Stimulated activated CD4-positive, alpha-beta T cell treated with anti-CD3 and anti-CD28 coated beads, Interleukin-2, amount 100 ng/mL, for 48 hours (primary cell): ENCODE measurements at places on chromosomes 7 and 10.
A peak's percentile ranks its signal among the peaks of the same experiment; 100 is the strongest.

DNA sequence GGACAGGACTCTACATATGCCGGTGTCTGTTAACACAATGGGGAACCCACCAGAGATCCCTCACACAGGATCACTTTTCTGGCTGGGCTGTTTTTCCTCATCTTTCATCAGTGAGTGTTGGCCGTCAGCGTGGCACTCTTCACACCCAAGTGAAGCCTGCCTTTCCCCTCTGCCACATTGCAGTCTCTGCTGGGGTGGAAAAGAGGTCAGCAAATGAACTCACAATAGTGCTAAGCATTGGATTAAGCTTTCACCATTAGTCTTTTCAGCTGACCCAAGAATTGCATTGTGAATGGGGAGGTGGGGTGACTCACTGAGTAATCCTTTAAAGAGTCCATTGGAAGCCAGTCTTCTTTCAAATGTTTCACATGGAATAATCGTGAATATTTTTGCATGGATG, 143.0 kb downstream of the KIAA1217 start:
- no peak for DNase-seq

DNA sequence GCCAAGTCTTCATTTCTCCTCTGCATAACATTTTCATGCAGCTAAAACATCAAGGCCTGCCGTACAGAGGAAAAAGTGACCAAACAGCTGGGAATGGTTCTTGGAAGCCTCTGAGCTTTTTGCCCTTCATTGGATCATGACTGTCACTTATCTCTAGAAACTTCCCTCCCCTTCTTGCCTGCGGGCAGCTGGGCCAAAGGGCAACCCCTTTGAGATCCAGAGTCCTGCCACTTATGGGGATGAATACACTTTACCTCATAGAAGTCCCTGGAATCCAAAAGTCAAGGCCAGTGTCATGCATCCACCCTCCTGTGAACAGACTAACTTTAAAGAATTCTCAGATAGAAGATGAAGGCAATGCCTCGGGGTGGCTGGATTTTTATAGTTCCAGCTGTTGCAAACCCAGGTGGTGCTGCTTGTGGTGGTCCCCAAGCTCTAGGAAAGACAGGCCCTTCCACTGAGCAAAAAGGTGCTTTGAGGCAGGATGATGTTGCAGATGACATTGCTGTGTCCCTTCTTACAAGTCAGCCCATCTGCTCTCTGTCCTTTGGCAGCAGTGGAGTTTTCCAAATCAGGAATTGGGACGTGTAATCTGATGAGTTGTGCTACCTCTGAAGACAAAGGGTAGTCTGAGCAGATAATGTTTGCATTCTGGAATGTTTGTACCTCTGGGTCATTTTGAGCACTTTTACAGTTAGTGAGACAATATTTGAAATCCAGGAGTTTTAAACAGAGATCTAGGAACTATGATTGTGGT, 64.2 kb downstream of the LRMDA start:
- DNase-seq = no peak

GRCh38 chr7:23106057-23106822, 655 bp downstream of the KLHL7 start:
- DNase-seq = peak; percentile 15

- DNase-seq = no peak
Observed at GRCh38 chr10:90674928-90675327, 182.9 kb downstream of the HTR7 start.

- DNase-seq = no peak
Observed at GRCh38 chr10:94097656-94098055, 103.9 kb downstream of the PLCE1 start.

DNA sequence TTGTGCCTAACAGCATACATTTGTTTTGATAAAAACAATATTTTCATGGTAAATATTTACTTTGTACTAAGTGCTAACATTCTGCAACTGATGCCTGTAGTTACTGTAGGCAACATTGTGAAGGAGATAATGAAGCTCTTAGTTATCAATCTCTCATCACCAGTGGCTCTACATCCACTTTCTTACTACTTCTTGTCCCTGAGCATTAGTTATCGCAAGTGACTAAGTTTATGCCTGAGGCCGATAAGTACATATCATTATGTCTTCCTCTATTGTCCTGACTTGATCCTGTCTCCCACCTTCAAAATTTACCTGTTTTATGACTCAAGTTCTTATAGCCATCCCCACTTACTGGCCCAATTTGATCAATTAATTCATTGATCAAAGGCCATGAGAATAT, 63.6 kb downstream of the MACC1 start:
- no peak for DNase-seq

DNA sequence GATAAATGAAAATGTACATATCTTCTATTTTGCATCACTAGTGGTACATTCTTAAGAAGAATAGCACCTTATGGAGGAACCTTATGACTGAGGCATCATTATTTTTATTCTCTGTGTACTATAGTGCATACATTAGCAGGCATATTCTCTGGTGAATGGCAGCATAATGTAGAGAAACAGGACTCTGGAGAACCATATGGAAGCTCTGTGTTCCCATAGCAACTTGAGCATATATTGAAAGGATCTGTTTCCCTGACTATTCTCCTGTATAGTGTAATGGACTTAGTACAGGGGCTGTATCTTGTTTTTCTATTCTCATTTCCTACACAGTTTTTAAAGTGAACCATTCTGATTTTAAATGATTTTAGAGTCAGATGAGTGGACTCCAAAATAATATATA, 128.4 kb upstream of the SMIM30 start:
- no peak for DNase-seq

- DNase-seq = no peak
Observed at GRCh38 chr10:95391581-95392216, 100.9 kb upstream of the PDLIM1 start.

DNA sequence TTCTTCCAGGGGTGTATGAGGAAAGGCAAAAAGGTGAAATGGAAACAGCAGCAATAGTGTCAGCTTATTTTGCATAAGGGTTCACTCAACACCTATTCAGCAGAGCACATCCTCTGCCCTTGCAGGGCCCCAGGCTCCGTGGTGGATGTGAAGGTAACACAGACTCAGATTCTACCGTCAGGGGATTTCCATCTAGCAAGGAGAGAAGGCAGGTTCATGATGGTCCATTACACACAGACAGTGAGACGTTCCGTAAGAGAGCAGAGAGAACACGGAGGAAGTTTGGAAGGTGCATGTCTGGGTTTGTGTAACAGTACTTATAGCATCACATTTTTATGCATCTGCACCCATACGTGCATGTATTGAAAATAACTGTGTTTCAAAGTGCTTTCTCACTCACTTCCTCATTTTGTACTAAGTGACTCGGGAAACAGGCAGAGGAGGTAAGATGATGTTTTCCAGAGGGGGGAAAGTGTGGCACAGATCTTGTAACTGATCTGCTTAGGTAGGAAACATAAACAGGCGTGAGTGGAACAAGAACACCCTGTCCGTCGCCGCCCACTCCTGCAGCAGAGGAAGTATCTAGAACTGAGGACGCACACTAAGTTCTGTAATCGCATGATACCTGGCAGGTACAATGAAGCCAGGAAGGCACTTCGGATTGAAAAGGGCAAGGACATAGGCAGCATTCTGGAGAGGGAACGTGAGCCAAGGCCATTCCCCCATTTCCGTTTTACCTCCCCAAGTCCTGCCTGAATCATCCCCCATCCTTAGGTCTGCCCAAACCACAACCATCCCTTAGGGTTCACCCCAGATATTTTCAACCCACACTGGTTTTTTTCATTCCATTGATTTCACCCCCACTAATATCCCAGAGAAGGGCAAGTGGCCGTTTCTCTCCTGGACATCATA, 1.0 kb upstream of the ENO4 start:
- no peak for DNase-seq

GRCh38 chr10:112351146-112351545, 22.8 kb upstream of the ACSL5 start:
- no peak for DNase-seq

GRCh38 chr10:62056219-62056618, 154.7 kb downstream of the ARID5B start:
- no peak for DNase-seq

DNA sequence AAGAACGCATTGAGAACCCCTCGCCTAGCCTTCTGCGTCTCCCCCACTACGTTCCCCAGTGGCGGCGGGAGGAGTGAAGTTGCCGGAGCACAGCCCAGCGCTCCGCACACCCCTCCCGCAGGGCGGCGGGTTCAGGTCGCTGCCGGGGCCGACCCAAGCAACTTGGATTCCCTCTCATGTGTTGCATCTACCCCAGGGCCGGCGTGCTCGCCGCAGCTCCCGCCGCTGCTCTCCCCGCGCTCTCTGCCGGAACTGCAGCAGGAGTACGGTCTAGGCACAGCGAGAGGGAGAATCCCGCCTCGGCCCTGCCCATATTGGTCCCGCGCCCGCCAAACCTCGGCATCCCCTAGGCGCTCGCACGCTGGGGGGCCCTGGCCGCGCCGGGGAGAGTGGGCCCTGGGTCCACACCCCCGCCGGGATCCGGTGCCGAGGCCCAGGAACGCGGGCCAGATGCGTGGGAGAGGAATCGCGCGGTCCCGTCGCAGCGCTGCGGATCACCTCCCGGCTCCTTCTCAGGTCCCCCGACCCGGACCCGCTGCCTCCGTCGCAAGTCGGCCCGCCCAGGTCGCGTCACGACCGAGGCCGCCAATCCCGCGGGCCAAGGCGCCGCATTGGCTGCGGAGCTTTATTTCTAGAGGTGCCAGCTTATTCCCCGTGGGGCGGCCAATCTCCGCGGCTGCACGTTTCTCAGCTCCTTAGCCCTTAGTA, 648 bp upstream of the TMEM243 start:
- DNase-seq = peak; percentile 76

GRCh38 chr10:132248455-132249225, 59.1 kb downstream of the STK32C start:
- peak; percentile 23 for DNase-seq

DNA sequence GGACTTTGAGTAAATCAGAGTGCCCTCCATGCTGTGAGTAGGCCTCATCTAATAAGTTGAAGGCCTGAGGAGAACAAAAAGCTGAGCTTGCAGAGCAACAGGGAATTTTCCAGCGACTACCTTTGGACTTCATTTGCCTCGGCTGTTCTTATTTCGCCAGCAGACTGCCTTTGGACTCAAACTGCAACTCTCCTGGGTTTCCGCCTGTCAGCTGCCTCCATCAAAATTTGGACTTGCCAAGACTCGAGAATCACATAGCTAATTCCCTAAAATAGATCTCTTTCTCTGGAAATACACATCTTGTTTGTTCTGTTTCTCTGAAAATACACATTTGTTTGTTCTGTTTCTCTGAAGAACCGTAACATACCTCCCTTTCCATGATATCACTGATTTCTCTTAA, 93.8 kb downstream of the ITGB8 start:
- DNase-seq = no peak

GRCh38 chr7:7510794-7511193, 24.9 kb downstream of the COL28A1 start:
- DNase-seq = no peak

- DNase-seq = no peak
Observed at GRCh38 chr7:30260246-30260768, 24.1 kb upstream of the ZNRF2 start.

- no peak for DNase-seq
Observed at GRCh38 chr7:142461437-142461836, 203.6 kb upstream of the PRSS58 start.

DNA sequence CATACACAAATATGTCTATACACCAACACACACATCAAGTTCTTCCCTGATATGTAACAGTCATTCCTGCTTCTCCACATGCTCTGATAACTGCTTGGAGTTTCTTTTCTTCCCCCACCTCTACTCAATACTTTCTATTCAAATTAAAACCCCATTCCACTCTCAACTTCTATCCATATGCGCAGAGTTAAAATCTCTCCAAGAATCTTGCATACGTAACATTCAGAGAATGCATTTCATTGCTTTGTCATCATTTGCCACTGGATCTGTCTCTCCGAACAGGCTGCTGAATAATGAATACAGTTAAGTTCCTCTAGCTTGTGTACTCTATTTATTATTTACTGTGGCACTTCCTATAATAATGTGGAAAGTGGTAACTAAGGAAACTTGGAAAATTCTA, 68.8 kb downstream of the DGKB start:
- DNase-seq = no peak

DNA sequence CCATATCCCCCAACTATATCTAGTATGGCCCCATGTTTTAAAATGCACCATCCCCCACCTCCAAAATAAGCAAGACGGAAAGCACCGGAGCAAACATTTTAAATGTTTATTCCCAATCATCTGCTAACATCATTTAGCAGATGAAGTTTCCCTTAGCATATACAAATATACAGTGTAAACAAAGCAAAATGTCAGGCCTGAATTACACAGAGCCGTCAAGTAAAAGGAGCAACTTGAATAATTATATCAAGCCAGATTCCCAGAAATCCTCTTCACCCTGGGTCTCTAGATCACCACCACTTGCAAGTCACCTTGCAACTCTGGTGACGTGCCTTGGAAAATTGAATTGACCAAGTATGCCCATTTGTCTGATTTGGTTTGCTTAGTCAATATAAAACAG, 91.6 kb upstream of the COL1A2 start:
- DNase-seq = no peak

DNA sequence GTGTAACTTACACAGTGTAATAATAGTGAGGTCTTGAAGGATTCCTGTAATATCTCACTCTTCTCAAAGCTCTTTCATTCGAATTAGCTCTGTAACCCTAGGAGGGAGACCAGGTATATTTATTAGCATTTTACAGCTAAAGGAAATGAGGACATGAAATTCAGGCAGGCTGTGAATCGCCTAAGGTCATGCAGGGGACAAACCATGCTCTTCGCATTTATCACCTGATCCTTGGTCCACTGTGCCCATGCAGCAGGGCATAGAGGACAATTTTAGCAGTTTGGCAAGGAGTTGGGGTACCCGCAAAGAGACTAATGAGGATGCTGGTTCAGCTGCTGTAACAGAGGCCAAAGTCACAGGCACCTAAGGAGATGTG, 14.8 kb upstream of the LAMB1 start:
- no peak for DNase-seq

DNA sequence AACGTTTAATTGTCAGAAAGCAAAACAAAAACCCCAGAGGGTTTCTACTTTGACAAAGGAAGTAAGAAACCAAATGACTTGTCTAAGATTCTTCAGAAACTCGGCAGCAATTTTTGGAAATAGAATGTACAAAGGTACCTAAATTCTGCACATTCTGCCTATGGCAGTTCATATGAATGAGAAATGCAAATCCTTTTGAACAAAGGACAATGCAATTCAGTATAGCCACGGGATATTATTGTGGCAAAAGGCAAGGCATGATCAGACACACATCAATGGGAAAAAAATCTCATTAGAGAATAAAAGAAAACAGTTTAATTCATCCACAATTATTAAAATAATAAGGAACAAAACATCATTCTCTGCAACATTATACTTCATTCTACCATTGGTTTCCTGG, 93.4 kb downstream of the SEMA3C start:
- no peak for DNase-seq

GRCh38 chr10:66680886-66681285, 244.9 kb upstream of the LRRTM3 start:
- no peak for DNase-seq

GRCh38 chr10:12241810-12242529, 46.0 kb downstream of the CDC123 start:
- peak; percentile 63 for DNase-seq

- no peak for DNase-seq
Observed at GRCh38 chr10:86004337-86004736, 362.3 kb downstream of the GRID1 start.
